Stromal cell of bone marrow (primary cell): ENCODE measurements at places on chromosomes 3 and 15.

GRCh38 chr3:187016639-187017345 lies 86.5 kb downstream of the ST6GAL1 start:
- peak; percentile 20 for DNase-seq

GRCh38 chr3:15630646-15631350 lies 29.3 kb downstream of the BTD start:
- DNase-seq, result no peak

GRCh38 chr3:7798276-7798675 lies 703.3 kb upstream of the LMCD1 start:
- DNase-seq, result no peak

GRCh38 chr3:12370758-12371157 lies 81.9 kb downstream of the PPARG start:
- DNase-seq, result no peak

- no peak for DNase-seq
These were observed 11.3 kb downstream of the QTRT2 start for GRCh38 chr3:114067804-114068203.

DNA sequence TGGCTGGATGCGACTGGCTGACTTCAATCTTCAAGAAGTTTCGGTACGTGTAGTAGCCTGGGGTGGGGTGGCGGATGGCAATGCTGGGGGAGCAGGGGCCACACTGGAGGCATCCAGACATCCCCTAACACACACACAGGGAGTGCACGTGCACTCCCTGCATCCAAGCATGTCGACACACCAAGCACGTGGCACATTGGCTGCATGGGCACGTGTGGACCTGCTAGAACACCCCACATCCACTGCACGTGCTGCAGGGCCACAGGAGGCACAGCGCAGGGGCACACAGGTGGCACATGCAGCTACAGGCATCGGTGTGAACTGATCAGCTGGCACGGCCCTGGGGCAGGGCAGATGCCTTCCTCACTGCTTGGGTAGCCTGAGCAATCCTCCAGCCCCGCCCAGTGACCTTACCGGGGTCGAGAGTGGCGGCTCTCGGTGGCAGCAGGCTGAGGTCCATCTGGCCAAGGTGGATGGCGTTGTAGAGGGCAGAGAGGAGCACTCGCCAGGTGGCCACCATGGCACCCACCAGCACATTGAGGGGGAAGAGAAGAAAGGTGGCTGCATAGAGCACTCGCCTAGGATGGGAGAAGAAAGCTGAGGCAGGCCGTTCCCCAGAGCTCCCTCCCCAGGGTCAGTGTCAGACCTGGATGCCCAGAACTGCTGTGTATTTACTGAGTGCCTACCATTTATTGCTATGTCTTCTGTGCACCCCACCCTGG lies 7.5 kb downstream of the ISLR start:
- no peak for DNase-seq

DNA sequence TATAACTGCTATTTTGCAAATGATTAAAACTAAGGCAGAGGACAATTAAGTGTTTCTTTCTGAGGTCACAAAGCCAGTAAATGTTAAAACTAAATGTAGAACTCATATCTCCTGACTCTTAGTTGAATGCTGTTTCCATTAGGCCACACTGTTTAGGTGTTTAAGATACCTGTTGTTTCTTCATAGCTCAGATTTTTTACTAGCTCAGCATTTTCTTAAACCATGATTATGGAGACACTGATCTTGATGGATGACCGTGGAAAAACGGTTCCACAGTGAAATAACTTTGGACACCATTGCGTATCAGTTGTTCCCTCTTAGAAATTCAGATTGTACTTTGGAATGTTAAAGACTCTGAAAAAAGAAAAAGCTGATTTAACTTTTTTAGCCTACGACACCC lies 177.5 kb downstream of the TCF12 start:
- no peak for DNase-seq

DNA sequence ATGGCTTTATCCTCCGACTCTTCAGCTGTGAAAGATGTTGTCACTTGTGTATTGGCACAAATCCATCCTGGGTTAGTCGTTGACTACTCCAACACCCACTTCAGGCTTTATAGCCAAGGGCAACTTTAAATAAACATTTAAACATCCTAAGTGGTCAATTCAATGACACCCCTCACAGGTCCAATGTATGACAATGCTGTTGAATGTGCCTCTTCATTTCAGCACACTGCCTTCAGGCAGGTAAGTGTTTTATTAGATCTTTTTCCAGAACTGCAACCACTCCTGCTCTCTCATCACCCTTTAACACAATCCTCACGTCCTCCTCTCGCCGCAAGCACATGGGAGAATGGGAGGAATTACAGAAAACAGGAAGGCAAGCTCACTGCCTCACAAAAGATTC lies 30.3 kb downstream of the IL12A start:
- DNase-seq, result no peak

- no peak for DNase-seq
These were observed 1.2 kb upstream of the UBP1 start for GRCh38 chr3:33441225-33441976.

DNA sequence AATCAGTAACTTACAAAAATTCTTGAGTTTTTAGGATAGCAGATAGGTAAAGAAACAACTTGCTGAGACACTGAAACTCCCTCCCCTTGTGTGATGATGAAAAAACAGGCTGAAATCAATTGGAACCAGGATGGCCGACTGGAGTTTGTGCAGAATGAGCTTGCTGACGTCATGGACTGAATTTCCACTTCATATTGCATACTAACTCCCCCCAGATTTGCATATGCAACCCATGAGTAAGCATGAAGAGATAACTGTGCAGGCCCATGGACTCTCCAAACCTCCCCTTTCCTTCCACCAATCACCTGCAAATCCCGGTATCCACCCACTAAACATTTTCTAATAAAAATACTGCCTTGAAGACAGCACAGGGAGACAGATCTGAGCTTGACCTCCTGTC lies 82.0 kb upstream of the SCN5A start:
- no peak for DNase-seq

DNA sequence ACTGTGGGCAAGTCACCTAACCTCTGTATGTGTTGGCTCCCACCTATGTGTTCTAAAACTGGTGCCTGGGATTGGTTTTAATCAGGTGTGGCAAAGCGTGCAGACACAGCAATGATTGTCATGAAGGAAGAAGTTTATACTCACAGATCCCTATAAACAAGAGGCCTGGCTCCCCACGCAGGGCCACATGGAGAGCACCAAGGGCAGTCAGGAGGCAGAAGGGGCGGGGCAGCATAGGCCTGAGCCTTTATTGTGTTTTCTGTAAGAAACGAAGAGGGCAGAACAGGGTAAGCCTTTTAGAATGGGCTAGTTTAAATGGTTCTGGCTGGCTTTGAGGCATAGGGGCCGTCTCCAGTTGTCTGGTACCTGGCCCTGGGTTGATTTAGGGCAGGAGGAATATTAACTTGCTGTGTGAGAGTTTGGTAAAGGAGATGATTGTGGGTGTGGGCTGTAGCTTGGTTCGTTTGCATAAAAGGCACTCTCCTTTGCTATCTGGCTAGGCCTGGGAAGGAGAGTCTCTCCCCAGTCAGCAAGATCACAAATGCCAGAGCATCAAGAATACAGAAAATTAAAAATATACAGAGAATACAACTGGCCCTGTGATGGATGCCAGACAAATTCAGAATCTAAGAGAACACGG lies 2.2 kb upstream of the FBXW12 start:
- DNase-seq, result no peak

DNA sequence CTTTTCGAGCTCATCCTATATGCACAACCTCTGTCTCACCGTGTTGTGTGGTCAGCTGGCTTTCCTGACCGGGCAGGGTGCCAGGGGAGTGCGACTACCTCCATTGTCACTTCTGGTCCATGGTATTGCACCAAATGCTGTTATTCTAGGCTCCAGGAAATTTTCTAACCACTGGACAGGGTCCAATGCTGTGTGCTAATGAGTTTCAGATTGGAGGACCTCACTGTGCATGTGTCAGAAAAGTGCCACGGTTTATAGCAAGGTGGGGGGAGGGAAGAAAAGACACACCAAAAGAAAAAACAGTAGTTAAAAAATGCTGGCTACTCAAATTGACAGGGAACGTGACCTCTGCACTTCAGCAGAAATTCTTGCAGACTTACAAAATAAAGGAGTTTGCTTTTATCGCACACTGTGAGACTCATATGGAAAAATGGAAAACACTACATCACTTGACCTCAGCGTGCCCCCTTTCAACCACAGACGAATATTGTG lies 480.1 kb downstream of the FOXP1 start:
- DNase-seq, result peak; percentile 54

DNA sequence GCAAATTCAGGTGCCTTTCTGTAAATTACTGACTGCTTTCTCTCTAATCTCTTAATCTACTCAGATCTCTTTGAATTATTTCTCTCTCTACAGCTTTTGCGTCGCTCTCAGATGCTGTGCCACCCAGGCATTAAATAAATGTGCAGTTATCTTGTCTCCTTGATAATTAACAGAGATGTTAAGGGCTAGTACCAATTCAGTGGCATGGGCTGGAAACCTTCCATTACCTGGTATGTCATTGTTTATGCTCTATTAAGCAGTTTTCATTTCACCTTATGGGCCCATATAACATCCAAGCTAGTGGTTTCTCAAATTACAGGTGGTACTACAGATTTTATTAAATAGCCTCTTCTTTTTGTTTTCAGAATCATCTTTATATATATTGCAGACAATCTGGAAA lies 66.0 kb downstream of the PEX5L start:
- no peak for DNase-seq
